ENCODE measurements at places on chromosomes 3 and 15.
A peak's percentile ranks its signal among the peaks of the same experiment; 100 is the strongest.

DNA sequence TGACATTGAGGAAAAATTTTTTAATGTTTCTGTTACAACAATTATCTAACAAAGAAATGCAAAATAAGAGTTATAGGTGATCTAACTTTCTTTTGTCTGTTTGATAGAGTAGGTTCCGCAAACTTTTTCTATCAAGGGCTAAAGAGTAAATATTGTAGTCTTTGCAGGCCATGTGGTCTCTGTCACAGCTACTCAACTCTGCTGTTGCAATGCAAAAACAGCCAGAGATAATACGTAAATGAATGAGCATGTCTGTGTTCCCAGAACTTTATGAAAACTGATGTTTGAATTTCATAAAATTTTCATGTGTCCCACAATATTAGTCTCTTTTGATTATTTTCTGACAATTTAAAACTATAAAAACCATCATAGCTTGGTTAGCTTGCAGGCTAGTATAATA, 73.3 kb downstream of the SLC24A1 start:
- no peak for DNase-seq

GRCh38 chr3:71393745-71394144, 189.8 kb downstream of the FOXP1 start:
- DNase-seq = no peak

- DNase-seq = no peak
Observed at GRCh38 chr3:168620854-168621253, 525.1 kb upstream of the GOLIM4 start.

DNA sequence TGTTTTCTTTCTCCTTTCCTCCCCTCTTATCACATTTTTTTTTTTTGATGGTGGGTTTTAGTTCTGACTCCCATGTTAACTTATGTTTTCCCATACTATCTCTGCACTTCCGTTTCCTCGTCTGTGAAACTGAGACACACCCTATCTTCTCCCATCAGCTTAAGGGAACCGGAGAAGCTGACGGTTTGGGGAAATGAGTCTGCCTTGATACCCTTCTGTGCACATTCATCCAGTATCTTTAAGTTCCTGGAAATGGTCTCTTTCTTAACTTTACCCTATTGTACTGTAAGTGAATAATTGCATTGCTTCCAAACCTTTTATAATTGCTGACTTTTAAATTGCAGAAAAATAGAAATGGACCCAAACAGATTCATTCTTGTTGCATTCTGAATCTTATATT, 26.2 kb upstream of the CFAP161 start:
- no peak for DNase-seq

- DNase-seq = no peak
Observed at GRCh38 chr15:36932070-36932469, 168.3 kb downstream of the MEIS2 start.

DNA sequence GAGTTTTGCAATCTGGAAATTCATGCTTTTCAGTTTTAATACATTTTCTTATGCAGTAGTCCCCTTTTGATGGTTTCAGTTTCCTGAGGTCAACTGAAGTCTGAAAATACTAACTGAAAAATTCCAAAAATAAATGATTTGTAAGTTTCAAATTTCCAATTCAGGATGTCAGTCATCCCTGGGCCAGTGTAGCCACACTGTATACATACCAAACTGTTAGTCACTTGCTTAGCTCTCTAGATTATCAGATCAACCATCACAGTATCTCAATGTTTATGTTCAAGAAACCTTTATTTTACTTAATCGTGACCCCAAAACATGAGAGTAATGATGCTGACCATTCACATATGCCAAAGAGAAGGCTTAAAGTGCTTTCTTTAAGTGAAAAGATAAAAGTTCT, 715.5 kb downstream of the GBE1 start:
- no peak for DNase-seq

- no peak for DNase-seq
Observed at GRCh38 chr3:72055436-72055835, 270.5 kb upstream of the PROK2 start.

DNA sequence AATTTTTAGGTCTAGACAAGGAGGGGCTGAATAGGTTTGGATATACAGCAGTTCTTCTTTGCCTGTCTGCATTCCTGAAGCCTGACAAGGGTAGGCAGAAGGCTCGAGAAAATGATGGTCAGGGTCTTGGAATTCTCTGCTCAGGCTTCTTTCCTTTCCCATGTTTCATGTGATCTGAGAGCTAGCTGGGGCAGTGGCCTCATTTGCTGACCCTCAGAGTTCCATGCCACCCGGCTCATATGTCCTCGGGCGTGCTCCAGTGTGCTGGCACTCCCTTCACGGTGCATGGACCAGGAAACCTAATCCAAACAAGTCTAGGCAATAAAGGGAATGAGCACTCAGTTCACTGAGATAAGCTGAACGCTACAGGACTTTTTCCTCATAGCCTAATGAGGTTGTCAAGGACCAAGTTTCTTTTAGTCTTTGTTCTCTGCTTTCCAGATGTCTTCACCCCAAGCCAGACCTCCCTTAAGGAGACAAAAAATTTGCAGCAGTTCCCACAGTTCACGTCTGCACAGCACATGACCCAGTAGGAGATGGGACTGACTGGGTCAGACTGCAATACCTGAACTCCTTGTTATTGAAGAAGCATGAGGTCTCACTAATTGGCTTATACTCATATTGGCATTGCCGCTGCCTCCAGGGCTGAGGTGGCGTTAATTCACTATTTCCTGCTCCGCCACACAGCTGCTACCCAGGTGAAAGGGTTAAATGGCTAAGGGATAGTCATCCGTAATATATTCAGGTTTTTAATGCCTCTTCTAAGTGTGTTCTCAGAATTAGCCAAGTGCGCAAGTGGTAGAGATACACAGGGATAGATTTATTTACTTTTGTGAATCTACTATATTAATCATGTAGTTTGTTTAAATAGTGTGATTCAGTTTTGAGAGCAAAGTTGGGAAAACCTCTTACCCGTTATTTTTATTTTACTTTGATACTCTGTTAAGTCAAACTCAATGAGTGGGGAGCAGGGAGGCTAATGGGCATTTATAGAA, 15.3 kb upstream of the RTP4 start:
- no peak for DNase-seq

- no peak for DNase-seq
Observed at GRCh38 chr3:170976190-170976519, 50.4 kb downstream of the SLC2A2 start.

- no peak for DNase-seq
Observed at GRCh38 chr15:57227166-57227565, 149.1 kb upstream of the CGNL1 start.

DNA sequence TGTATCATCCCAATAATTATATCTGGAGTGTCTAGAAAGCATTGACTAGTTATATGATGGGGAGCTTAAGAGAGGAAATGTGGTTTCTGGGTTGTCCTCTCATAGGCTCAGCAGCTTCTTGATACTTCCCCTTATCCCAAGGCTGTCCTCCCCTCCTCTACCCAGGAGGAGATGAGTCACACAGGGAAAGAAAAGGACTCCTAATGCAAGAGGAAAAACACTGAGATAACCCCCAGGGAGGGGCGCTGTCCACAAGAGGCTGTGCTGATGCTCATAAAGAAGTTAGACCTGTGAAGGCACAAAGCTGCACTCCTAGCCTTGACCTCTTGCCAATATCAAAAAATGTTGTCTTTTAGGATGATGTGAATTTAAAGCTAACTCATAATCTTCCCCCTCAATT, 28.8 kb upstream of the GYG1 start:
- no peak for DNase-seq

GRCh38 chr3:50853936-50854335, 179.2 kb downstream of the DOCK3 start:
- DNase-seq = no peak

- DNase-seq = no peak
Observed at GRCh38 chr3:122926322-122926721, 101.2 kb downstream of the SEMA5B start.

DNA sequence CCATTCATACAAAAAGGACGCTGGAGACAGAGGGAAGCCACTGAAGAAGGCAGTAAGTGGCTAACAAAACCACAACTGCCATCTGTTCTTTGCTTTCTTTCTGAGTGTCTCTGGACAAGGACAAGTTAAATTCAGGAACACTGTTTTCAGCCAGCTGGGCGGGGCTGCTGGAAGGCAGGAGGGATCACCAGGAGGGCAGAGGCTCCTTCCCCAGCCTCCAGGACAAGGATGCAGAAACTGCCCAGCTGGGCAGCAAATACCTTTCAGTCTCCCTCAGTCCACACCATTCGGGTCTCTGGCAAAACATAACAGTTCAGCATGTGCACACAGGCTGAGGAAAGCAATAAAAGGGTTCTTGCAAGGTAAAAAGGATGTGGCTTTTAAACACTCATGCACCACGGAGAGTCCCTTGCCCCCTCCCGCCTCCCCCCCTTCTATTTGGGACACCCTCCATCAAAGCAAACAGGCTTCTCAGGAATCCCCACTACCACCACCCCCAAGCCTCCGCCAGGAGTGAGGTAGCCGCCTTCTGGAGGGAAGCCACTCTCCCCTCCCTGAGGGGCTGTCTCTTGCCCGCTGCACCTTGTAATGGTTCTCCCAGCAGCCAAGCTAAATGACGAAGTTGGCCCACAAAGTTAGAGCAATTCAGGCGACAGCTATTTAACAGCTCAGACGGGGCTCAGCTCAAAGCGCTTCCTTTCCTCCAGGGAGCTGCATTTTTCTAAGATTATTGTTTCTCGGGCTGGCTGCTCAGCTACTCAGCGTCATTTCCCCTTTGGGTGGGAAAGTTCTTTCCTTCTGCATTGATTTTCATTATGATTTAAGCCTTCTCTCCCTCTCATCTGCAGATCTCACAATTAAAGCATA, 3.8 kb downstream of the HEG1 start:
- peak; percentile 43 for DNase-seq

- no peak for DNase-seq
Observed at GRCh38 chr3:25396686-25397085, 31.4 kb upstream of the RARB start.

Measured in stimulated activated CD4-positive, alpha-beta T cell treated with anti-CD3 and anti-CD28 coated beads, TNF-alpha, amount 100 ng/mL, for 48 hours (primary cell).